GOT3 (cell line): ENCODE measurements at places on chromosomes 7 and 10.

DNA sequence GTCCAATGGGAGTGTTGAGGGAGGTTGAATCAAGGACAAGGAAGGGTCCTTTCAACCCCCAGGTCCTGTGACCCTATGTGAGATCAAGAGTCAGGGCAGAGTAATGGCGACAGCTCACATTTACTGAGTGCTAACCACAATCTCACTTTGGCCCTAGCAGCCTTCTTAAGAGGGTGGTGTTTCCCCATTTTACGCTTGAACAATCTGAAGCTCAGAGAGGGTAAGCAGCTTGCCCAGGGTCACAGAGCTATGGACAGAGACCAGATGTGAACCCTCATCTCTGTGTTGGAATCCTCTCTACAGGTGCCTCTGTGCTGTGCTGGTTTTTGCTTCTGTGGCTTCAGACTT lies 102.0 kb downstream of the GRK5 start:
- DNase-seq, result no peak

- no peak for DNase-seq
These were observed 240.0 kb downstream of the SDHAF3 start for GRCh38 chr7:97357459-97357858.

GRCh38 chr10:100934084-100934659 lies 21.4 kb downstream of the SLF2 start:
- no peak for DNase-seq

- DNase-seq, result no peak
These were observed 159.3 kb downstream of the LCOR start for GRCh38 chr10:96991313-96991841.

DNA sequence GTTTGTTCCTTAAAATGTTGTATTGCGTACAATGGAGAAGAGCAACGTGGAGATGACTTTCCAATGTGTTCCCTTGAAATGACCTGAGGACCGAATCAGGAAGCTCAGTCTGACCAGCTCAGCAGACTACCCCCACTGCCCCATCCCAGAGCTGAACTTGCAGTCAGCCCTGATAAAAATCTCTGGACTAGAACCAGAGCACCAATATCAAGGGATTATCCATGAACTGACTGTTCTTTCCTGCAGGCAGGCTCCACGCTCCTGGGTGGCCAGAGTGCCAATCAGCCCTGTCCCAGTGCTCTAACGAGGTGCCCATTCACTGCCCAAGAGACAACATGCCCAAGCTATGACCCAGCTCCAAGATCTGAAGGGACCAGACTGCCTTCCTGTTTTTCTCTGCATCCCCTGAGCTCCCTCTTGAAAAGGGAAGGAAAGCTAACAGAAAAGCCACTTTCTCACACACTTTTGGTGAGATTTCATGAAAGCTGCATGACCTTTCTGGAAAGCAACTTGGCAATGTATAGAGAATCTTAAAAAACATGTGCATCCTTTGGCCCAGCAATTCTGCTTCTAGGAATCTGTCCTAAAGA lies 130.2 kb downstream of the KCNMA1 start:
- no peak for DNase-seq

DNA sequence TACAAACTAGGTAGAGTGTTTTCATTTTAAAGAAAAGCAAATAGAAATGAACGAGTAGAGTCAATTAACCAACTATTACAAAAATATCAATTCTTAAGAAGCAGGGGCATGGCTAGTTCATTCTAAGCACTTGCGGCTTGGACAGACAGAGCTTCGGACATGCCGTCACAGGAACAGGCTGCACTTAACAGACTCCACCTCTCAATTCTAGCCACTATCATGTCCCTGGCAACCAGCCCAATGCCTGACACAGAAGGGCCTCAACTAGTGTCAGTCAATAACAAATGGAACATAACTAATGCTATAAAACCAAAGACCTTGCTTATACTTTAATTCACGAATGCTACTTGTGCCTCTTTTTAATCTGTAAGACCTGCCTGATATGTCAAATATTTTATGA lies 74.4 kb downstream of the TPK1 start:
- no peak for DNase-seq

DNA sequence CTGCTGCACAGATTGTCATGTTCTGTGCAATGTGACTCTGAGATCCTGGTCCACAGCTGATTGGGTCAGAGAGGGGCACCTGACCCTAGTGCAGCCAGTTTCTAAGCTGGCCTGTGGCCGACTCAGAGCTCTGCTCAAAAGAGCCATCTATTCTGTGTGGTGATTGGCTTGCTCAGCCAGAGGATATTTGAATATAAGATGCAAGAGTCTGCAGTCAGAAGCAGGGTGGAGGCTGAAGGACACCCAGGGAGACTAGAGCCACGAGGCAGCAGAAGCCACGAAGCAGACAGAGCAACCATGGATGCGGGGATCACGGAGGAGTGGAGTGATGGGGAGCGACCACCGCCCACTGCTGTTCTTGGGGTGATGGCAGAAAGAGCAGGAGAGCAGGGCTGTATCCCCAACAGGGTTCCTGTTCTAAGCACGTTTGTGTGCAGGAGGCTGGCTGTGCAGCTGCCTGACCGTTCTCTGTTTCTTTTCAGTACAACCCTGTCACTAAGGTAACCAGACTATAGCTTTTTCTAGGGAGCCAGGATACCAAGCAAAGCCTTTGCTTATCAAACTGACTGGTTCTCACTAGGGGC lies 19.5 kb upstream of the RHEB start:
- DNase-seq, result no peak

DNA sequence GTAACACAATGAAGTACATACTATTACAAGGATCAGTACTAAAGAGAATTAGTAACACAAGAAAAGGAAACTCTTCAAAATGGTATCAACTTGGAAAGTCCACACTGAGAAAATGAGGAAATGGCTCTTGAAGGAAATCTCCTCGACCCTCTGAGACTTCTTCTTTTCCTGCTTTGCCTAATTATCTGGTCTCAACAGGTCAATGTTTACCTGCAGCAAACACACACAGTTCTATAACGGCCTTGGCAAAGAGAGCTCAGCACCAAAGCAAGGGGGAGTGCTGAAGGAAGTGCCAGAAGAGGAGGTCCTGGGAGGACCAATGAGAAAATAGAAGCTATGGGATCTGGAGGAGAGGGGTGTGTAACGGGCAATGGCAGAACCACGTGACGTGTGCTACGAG lies 21.9 kb downstream of the CHCHD3 start:
- no peak for DNase-seq

- no peak for DNase-seq
These were observed 62.0 kb downstream of the CCNY start for GRCh38 chr10:35398355-35398754.

GRCh38 chr10:75851580-75852345 lies 420.3 kb downstream of the LRMDA start:
- DNase-seq, result no peak

GRCh38 chr10:14723052-14723689 lies 51.5 kb downstream of the FAM107B start:
- no peak for DNase-seq

GRCh38 chr10:89160339-89160738 lies 46.8 kb downstream of the CH25H start:
- DNase-seq, result no peak

GRCh38 chr7:51187941-51188340 lies 128.7 kb downstream of the COBL start:
- no peak for DNase-seq

DNA sequence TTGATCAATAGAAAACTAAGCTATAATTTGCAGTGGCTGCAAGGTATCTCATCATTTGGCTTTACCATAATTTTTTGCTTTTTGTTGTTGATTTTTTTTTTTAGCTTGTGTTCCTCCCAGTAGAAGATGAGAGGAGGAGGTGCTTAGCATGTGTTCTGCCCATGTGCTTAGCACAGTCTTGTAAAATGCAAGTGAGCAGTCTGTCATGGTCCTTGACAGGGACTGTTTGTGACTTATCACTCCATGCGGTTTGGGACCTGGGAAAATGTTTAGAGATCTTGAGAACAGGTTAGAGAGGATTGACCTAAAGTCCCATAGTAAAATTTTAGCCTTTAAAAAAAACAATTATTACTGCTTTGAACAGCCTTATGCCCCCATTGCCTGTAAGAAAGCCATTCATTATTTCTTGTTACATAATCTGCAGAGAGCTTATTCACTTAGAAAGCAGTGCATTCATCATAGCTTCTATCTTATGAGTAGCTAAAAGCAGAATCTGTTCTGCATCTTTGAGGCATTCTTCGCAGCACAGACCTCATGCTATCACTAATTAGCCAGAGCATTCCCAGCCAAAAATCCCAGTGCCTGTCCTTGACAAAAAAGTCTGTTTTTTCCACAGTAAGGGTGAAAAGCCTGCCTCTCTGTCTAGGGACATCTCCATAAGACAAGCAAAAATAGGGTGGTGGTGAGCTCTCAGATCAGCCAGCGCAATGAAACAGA lies 748.7 kb upstream of the GALNT17 start:
- no peak for DNase-seq

- DNase-seq, result no peak
These were observed at the start of gene TAS2R41 for GRCh38 chr7:143477501-143478150. Gene TAS2R41, plus strand, starts transcription at chr7:143477873. Its CDS starts 0 bp downstream, at chr7:143477873.

GRCh38 chr7:53542157-53542556 lies 506.7 kb downstream of the POM121L12 start:
- no peak for DNase-seq

- no peak for DNase-seq
These were observed 165.8 kb upstream of the ADCY1 start for GRCh38 chr7:45408409-45408737.

GRCh38 chr10:90674461-90674860 lies 183.4 kb downstream of the HTR7 start:
- no peak for DNase-seq

DNA sequence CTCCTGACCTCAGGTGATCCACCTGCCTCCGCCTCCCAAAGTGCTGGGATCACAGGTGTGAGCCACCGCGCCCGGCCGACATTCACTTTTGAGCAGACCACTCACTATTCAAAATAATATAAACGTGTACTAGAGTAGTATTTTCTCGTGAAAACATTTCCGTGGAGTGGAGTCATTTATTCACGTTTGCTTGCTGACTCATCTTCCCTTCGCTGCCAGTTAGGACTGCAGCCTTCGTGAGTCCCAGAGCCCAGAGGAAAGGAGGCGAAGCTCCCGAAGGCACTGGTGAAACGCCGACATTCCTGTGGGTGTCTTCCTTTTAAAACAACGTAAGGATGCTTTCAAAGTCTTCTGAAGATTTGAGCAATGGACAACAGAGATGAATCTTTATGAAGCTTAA lies 10.9 kb upstream of the INPP5A start:
- DNase-seq, result no peak

DNA sequence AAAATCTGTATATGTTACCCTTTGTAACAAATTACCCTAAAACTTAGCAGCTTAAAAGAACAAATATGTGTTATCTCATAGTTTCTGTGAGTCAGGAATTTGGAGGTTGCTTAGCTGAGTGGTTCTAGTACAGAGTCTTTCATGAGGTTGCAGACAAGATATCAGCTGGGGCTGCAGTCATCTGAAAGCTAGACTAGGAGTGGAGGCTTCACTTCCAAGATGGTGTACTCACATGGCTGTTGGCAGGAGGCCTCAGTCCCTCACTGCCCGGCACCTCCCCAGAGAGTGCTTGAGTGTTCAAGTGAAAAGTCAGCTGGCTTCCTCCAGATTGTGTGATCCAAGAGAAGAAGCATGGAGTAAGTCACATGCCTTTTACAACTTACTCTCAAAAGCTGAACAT lies 16.9 kb upstream of the GGCT start:
- no peak for DNase-seq

DNA sequence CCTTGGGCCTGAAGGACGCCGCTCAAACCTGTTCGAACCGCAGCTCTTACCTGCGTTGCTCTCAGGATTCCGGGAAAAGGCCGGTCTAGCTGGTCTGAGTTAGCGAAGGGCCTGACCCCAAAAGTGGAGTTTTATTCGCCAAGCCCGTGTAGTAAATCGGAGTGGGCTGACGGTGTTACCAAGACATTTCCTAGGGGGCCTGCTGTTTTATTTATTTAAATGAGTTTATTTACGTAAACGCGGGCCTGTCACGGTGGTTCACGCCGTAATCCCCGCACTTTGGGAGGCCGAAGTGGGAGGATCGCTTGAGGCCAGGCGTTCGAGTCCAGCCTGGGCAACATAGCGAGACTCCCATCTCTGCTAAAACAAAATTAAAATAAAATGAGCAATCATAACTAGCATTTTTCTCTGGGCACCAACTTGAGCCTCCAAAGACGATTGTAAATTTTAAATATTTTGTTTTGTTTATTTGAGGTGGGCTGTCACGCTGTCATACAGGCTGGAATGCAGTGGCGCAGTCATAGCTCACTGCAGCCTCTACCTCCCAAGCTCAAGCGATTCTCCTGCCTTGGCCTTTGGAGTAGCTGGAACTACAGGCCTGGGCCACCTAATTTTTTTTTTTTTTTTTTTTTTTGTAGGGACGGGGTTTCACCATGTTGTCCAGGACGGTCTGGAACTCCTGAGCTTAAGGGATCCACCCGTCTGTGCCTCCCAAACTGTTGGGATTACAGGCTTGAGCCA lies 903 bp downstream of the ZNF655 start:
- no peak for DNase-seq

- no peak for DNase-seq
These were observed 520.0 kb downstream of the PARD3 start for GRCh38 chr10:34295142-34295548.

DNA sequence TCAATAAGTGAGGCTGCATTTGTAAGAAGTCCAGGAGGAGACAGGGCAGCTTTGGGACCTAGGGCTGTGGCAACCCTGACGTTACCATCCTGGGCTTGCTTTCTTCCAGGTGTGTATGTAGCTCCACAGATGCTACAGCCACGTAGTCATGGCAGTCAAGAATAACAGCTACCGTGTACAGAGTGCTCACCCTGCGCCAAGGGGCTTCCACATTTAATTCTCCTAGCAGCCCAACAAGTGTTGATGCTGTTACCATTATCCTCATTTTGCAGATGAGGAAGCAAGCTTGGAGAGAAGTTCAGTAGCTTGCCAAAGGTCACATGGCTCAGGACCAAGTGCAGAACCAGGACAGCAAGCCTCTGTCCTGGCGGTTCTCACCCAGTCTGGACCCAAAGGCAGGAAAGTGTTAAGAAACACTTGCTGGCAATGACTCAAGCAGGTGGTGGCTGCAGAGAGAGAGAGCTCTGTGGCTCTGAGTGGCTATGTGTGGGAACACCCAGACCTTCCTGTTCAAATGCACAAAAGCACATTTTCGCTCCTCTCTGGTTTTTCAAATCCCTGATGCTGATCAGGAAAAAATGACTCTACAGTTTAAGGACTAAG lies 89.8 kb downstream of the CREM start:
- DNase-seq, result no peak

GRCh38 chr7:99106411-99106810 lies 37.5 kb downstream of the SMURF1 start:
- no peak for DNase-seq

DNA sequence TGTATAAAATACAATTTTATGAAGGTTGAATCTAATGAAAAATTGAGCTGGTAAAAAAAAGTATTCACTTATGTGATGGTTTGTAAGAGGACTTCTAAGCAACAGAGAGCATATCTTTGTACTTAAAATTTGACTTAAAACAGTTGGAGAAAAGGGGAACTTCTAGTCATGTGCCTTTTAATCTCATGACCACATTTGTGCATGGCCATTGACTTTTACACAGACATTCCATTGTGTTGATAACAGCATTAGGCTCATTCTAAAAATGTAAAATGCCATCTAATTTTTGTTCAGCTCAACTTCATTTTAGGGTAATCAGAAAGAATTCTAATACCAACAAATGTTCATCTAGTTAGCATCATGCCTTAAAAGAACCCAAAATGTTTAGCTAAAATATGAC lies 119.9 kb downstream of the HPSE2 start:
- no peak for DNase-seq
